ENCODE measurements at places on chromosomes 11 and 22.

- no peak for DNase-seq
Measured at GRCh38 chr11:14578541-14578956, 58.4 kb upstream of the PSMA1 start.

- DNase-seq = no peak
Measured at GRCh38 chr11:61690706-61691379, 10.7 kb downstream of the DAGLA start.

GRCh38 chr11:126886085-126886484 is 114.5 kb downstream of the KIRREL3 start:
- no peak for DNase-seq

GRCh38 chr22:24353121-24353520 is 74.3 kb upstream of the ADORA2A start:
- no peak for DNase-seq

DNA sequence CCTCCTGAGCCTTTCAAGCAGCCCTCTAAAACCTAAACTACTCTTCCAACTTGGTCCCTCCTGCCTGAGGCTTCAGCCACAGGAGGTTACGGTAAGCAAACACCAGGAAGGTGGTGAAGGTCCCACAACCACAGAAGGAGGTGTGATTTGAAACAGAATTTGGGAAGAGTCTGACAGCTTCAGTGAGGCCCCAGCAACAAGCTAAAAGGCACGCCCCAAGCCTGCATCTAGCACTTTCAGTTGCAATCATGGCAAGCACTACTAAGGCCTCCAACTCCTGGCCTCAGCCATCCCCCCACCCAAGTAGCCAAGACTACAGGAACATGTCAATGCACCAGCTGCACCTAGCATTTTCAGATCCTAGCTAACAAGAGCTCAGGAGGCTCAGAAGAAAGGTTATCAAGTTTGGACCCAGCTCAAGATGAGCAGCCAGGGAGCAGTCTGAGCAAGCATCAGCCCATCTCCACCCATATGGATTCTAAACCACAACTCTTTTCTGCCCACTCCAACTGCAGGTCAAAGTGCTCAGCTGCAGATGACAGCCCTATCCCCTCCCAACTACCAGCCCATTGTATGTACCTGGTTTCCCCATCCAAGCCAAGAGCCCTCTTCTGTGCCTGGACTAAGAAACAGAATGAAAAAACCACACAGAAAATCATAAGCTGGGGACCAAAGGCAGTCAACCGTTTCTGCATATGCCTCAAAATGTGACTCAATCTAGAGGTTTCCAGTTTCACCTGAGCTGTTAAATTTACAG is 10.4 kb upstream of the AHNAK start:
- no peak for DNase-seq

- no peak for DNase-seq
Measured at GRCh38 chr11:63763496-63764339, 4.9 kb downstream of the ZFTA start.

DNA sequence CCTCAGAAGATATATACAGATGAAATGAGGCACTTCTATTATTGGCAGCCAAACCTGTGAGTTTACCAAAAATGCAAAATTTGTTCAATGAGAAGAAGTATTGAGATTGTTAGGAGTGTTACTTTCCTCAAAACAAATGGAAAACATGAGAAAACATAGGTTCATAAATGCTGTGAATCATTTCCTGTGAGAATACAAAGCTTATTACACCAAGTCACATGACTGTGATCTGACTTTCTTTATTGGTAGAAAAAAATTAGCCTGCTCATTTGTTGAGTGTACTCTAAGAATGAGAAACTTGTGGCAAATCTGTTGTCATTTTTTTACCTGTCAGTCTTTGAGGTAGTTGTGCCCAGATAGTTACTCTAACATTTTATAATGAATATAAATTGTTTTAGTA is 215.1 kb downstream of the TMEM135 start:
- no peak for DNase-seq

DNA sequence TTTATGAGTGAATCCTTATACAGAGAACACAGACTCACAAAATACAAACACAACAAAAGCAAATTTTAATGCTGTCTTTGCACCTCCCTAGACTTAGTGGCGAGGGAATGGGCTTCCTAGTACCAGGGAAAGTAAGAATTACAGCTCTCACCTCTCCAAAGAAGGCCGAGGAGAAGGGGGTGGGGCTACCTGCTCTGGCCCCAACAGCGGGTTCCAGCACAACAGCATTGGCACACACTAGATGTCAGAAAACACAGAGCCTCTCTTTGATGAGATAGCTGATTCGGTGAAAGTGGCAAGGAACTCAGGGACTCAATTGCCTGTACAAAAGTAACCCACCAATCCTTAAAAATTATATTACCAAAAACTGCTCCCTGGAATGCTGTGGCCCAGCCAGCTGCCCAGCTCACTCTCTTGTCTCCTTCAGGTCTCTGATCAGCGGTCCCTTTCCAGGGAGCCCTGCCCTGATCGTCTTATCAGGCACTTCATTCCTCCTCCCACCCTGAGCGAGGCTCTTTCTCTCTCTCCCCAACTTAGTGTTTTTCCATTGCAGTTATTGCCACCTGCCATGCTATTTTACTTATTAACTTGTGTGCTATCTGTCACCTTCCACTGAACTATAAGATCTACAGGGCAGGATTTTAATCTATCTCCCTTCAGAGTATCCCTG is 30.7 kb downstream of the SPON1 start:
- DNase-seq = no peak

GRCh38 chr22:29003975-29004646 is 57.5 kb downstream of the C22orf31 start:
- no peak for DNase-seq

DNA sequence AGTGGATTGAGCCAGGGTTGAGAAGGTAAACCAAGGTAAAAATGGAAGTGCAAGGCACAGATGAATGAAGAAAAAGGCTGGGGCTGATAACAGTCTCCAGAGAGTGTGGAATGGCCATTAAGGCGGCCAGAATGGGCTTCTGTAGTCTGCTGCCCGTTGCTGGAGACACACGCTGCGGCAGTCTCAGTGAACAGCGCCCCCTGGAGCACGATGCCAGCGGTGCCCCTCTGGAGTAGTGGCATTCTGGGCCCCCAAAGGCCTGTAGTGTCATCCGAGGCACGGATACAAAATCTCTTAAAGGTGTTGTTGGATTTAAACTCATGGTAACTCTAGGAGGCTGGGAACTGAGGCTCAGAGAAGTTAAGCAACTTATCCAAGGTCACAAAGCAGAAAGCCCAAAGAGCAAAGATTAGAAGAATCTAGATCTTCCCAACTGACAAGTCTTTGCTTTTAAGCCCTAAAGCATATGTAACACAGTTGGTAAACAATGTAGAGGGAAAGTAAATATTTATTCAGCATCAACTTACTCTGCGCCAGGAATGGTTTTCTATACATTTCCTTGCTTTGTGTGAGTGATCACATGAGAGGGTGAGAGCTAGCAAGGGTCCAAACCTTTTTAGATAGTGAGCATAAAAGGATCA is 18.2 kb downstream of the KCNJ1 start:
- DNase-seq = no peak

DNA sequence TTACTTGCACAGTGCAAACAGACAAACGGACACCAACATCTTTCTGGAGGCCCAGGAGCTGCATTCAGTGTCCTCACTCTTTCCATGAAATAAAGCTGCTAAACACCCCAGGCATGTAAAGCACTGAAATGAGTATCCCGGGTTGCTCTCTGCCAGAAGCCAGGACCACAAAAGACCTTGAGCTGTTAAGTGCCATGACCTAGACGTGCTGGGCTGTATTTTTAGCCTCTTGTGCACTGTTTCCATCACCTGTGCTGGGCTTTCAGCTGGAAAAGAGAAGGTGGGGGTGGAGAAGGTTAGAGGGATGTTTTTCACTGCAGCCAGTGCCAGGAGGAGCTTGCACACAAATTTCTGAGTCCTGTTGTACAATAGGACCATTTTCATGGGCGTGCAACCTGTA is 3.4 kb upstream of the KREMEN1 start:
- no peak for DNase-seq

DNA sequence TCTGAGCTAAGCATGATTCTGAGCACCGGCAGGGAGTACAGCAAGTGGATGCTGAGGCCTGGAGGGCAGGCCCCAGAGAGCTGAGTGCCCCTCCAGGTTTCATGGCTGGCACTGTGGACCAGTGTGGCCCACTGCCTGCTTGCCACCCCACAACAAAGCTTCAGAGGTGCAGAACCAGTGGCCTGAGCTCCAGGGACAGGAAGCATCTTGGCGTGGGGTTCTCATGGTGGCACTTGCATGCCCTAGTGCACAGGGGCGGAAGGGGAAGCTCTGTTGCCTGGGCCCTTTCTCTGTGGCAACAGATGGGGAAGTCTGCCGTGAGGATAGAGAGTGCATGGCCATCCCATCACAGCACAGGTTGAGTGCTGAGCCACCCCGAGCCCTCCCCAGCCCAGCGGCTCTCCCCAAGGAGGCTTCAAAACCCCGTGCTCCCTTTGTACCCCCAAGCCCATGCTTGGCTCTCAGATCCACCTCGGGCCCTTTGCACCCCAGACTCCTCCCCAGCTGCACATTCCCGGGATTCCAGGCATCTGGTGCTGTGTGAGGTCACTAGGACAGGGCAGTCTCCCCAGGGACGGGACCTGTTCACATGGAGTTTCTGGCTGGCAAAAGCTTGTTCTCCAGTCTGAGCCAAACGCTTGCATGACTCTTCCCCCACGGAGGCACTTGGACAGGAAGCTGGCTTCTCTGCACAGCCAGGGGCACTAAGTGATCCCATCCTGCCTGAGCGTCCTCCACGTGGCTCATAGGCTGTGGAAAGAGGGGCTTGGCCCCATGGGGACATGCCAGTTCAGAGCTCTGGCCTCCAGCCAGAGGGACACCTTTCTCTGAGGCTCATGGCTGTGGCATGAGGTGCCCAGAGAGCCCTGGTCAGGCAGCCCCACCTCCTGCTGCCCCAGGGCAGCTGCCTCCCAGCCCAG is 4.2 kb downstream of the SLC25A1 start:
- no peak for DNase-seq

- DNase-seq = no peak
Measured at GRCh38 chr22:22810018-22810427, 77.6 kb upstream of the IGLL5 start.

GRCh38 chr11:2097356-2097997 is 41.7 kb downstream of the IGF2 start:
- no peak for DNase-seq

GRCh38 chr11:113222241-113222640 is 92.1 kb upstream of the TTC12 start:
- no peak for DNase-seq

DNA sequence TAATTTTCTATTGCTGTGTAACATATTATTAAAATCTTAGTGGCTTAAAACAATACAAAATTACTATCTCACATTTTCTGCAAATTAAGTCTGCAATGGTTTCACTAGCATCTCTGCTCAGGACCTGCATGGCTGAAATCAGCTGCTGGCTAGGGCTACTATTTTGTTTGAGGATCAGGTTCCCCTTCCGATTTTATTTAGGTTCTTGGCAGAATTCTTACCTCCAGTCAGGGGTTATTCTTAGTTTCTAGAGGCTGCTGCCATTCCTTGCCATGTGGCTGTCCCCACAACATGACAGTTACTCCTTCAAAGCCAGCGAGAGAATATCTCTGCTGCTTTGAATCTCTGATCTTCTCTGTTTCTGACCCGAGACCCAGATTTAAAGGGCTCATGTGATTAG is 424.5 kb upstream of the ANO5 start:
- no peak for DNase-seq

- DNase-seq = no peak
Measured at GRCh38 chr22:44130076-44130711, 50.5 kb upstream of the PARVG start.

DNA sequence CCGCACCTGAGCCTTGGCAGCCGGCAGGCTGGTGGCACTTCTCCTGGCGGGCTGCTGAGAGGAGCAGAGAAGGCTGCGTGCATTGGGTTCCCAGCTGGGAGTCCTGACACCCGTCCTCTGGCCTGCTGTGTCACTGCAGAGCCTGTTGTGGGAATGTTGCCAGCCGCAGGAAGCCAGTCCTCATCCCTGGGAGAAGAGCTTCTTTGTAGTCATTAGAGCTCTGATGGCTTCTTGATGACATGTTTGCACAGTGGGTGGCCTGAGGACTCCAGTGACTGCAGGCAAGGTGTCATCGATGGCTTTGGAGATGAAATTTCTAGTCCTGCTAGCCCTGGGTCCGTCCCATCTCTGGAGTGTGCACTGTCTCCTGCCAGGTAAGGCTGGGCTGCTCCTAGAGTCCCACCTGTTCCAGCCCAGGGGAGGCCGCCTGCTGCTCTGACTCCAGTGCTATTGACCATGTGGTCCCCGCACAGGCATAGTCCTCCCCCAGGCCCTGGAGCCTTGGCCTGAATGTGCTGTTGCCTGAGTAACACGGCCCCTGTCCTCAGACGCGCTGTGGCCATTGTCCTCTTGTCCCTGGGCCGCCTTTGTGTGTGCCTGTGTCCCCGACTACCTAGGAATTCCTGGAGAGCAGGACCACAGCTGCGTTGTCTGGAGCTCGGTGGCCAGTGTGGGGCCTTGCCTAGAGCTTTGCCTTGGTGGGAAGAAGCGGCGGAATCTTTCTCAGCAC is 129.2 kb downstream of the CACNA1I start:
- DNase-seq = no peak

GRCh38 chr11:91133361-91133760 is 910.5 kb upstream of the CHORDC1 start:
- no peak for DNase-seq

DNA sequence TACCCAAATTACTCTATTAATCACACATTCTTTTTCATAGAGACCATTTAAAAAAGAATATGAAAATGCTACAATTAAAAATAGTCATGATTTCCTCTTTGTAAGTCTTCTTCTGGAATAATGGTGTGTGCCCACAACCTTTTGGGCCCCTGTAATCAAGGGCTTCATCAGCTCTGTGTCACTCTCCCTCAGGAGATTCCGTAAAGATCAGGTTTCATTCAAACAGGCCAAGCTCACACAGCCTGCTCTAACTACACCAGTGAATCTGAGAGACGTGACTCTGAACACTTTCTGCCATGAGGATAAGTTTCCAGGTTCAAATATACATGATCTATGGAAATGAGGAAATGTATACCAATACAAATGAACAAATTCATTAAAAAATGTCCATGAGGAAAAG is 9.5 kb downstream of the DRICH1 start:
- no peak for DNase-seq

- no peak for DNase-seq
Measured at GRCh38 chr11:78336877-78337553, 80.6 kb downstream of the GAB2 start.

GRCh38 chr11:66559142-66559865 is 9.1 kb downstream of the CTSF start:
- DNase-seq = no peak

- no peak for DNase-seq
Measured at GRCh38 chr11:2517016-2517385, 72.2 kb downstream of the KCNQ1 start.

Data from anterior cingulate cortex (tissue), 58 donors.